Panc1 (cell line): ENCODE measurements at places on chromosomes 16 and 17. TPM values are rescaled to one million over a fixed set of nuclear protein-coding genes. Genes with fewer than 3 reads are reported as not detected.

GRIN2A gene
- total RNA-seq = 12.3 TPM

SLC6A2 gene
- 0.10 TPM for total RNA-seq

- no peak for DNase-seq
Measured at GRCh38 chr16:81836279-81837054, 57.4 kb downstream of the PLCG2 start.

DNA sequence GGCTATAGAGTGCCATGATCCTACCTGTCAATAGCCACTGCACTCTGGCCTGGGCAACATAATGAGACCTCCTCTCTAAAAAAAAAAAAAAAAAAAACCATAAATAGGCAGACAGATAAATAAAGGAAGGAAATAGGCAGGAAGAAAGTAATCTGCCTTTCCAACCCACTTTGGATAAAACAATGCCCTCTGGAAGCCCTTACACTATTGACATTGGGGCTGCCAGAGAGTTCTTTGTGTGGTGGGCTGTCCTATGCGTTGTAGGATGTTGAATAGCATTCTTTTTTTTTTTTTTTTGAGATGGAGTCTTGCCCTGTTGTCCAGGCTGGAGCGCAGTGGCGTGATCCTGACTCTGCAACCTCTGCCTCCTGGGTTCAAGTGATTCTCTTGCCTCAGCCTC, 7.2 kb upstream of the RFWD3 start:
- no peak for DNase-seq

- DNase-seq = no peak
Measured at GRCh38 chr16:59385959-59386358, 651.8 kb upstream of the GOT2 start.

GRCh38 chr17:15649861-15650421, 30.4 kb upstream of the FBXW10B start:
- DNase-seq = peak; percentile 77

PCGF2 gene
- 43.9 TPM for total RNA-seq

GRCh38 chr17:28999206-28999605, 6.6 kb downstream of the SEZ6 start:
- DNase-seq = no peak

DNA sequence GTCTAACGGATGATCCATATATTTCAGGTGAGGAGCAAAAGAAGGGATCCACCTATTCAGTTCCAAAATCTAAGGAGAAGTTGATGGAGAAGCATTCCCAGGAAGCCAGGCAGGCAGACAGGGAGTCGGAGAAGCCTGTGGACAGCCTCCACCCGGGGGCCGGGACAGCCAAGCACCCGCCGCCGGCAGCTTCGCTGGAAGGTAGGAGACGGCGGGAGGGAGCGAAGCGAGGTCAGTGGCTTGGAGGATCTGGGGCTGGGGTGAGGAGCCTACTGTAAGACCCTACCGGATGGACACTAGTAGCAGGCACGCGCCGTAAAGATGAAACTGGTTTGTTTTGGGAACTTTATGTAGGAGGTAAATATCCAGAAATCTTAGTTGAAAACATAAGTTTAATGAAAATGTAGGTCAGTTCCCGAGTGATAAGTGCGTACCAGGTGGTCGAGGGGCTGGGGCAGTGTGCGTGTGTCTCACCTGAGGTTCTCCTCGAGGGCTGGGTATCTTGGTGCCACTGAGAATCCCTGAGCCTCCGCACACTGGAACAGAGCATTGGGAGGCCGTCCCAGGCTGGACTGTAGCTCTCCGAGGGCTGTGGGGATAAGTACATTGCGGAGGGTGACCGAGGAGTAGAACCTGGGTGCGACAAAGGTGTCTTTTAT, 714 bp downstream of the SPATA33 start:
- DNase-seq = no peak

- DNase-seq = no peak
Measured at GRCh38 chr16:85220964-85221731, 108.9 kb upstream of the CIBAR2 start.

ZNF319 gene
- total RNA-seq = 6.5 TPM

TP53TG3F gene
- total RNA-seq = 0.54 TPM

DNA sequence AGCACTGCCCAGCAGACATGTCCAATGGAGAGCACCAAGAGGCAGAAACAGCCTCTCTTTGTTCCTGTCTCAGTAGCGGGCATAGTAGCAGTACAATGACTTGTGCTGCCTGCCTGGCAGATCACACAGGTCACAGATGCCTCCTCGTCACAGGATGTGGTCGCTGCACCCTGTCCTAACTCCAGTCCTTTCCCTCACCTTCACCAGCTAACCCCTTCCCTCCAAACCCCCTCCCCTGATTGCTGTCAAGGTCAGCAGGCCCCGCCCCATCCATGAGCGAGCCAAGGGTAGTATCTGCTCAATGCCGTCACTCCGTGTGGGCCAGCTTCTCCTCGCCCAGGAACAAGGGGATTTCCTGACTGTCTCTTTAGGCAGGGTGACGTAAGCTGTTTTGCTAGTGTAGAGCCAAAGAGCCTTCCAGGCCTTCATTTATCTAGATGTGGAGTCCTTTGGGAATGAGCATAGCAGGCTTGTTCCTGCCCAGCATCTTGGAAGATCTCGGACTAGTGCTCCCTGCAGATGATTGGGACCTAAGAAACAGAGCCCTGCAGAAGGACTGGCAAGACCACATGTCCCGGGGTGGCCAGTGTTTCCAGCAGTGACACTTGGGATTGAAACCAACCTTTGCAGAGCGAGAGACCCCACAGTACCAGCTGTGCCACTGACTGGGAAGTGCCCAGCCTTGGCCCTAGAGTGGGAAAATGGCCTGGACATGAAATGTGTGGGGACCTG, 75.9 kb upstream of the TNRC6C start:
- DNase-seq = no peak

- no peak for DNase-seq
Measured at GRCh38 chr16:50643192-50643591, 37.9 kb downstream of the SNX20 start.

DNA sequence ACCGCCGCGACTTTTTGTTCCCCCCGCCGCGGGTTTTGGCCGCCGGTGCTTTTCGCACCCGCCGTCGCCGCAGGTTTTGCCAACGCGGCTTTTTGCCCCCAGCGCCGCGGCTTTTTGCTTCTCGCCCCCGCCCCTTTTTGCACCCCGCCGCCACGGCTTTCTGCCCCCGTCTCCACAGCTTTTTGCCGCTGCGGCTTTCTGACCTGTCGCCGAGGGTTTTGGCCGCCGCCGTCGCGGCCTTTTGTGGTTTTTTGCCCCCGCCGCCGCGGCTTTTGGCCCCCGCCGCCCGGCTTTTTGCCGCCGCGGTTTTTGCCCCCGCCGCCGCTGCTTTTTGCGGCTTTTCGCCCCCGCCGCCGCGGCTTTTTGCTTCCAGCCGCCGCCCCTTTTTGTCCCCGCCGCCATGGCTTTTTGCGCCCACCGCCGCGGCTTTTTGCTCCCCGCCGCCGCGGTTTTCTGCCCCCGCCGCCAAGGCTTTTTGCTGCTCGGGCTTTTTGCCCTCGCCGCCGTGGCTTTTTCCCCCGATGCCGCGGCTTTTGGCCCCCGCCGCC, 151.1 kb downstream of the KCNJ18 start:
- no peak for DNase-seq

VAT1L gene
- total RNA-seq = not detected

DNA sequence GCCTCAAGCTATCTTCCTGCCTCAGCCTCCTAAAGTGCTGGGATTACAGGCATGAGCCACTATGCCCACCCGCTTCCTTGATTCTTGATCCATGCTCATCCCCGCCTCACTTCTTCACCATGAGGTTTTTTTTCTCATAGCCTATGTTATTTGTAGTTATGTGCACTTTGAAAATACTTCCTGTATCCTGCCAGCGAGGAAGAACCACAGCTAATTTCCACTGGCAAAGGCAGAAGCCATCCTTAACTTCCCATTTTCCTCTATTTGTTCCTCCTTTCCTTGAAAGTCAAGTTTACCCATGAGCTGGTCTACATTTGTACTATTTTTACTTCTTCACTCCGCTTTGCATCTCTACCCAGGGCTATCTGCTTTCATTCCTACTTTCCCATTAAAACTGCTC, 189.7 kb upstream of the ZFHX3 start:
- DNase-seq = no peak

GRCh38 chr16:20181949-20182348, 108.3 kb upstream of the GPR139 start:
- no peak for DNase-seq
